ENCODE measurements at places on chromosomes 6 and 20. TPM values are rescaled to one million over a fixed set of nuclear protein-coding genes. Genes with fewer than 3 reads are reported as not detected.

Gene EFHC1
- 3.7 TPM for total RNA-seq

Gene C20orf96
- 6.0 TPM for total RNA-seq

Gene ZFAND3
- 26.1 TPM for total RNA-seq

Gene TMC2
- not detected for total RNA-seq

Gene EDN1
- 0.11 TPM for total RNA-seq

DNA sequence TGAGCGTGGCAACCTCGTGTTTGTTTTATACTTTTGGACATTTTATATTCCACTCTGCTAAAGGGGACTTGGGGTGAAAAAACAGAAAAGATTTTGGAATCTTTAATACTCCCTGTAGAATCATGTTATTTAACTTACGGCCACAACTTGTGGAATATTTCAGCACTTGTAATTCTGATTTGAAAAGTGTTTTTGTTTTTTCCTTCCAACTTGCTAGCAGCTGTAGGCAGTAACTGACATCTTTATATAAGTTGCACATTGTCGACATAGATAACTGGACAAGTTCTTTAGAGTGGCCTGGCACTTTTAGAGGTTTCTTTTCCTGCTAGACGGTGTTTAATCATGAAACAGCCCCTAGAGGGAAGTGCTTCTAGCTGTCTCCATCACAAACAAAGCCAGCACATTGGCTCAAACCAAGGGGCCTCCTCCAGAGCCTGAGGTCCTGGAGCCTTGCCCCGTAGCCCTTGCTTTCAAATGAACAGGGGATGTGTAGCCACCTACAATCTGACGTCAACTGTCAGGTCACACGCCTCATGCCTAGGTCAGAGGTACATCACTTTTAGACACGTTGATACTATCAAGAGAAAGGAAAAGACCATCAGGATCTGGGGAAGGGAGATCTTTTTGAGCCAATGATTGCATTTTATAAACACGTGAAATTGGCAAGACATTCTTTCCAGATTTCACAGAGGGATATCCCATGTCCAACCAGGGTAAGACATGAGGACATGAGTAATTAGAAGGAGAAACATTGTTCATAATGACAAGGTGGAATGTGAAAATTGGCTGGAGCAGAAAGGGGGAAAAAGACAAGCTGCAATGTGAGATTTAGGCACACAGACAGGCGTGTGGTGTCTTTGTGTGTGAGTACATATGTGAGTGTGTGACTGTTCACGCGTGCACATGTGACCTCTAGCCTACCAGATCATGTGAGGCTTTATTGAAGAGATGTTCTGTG, 92.1 kb downstream of the TXNDC5 start:
- peaks cover 32% of the 10 kb centered on the region for H3K27me3 ChIP-seq
- H3K36me3 ChIP-seq: no peaks in the 10 kb centered on the region
- no peak overlapping the region for H3K27ac ChIP-seq
- no peak for ATAC-seq

DNA sequence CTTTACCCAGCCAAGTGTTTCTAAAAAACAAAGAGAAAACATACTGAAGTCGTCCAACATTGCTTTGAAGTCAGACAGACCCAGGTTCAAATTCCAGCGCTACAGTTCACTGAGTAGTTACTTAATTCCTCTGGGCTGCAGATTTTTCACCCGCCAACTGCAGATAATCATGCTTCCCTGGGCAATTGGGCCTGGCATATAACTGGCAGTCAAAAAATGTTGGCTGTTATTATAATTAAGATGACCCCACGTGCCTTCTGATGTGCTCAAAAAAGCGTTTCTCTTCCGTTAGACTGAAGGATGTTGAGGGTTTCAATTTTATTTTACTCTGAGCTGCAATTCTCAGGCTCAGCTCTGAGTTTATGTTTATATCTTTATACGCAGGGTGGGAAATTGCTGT, 156.1 kb upstream of the CITED2 start:
- H3K27ac ChIP-seq: peak overlapping the region; percentile 86
- ATAC-seq: peak; percentile 45
- H3K4me1 ChIP-seq: peaks cover 27% of the 10 kb centered on the region
- no peaks in the 10 kb centered on the region for H3K27me3 ChIP-seq
- H3K36me3 ChIP-seq: no peaks in the 10 kb centered on the region

GRCh38 chr6:166477647-166478365, 95.1 kb upstream of the MPC1 start:
- no peak overlapping the region for H3K27ac ChIP-seq
- no peaks in the 10 kb centered on the region for H3K36me3 ChIP-seq
- H3K4me1 ChIP-seq: no peaks in the 10 kb centered on the region
- ATAC-seq: no peak
- H3K4me3 ChIP-seq: no peak overlapping the region

DNA sequence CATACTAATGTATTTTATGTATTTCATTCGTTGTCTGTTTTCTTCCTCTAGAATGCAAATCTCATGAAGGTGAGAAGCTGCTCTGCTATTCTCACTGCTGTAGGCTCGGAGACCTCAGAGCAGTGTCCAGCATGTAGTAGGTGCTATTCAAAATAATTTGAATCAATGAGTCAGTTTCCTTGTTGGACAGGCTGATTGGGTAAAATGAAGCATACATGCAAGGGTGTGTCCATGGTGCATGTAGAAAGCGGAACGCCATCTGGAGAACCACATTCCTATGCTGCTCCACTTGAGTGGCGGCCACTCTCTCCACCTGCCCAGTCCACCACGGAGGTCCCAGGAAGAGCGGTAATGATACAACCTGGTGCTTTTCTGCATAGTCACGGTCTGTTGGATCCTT, 412.1 kb downstream of the QKI start:
- H3K4me1 ChIP-seq: no peaks in the 10 kb centered on the region
- no peak for ATAC-seq
- H3K36me3 ChIP-seq: no peaks in the 10 kb centered on the region
- no peaks in the 10 kb centered on the region for H3K27me3 ChIP-seq

- ATAC-seq: no peak
- no peaks in the 10 kb centered on the region for H3K27me3 ChIP-seq
- no peak overlapping the region for H3K27ac ChIP-seq
- H3K36me3 ChIP-seq: no peaks in the 10 kb centered on the region
These were observed 45.7 kb downstream of the NKAIN2 start for GRCh38 chr6:123849406-123849805.
